Eye (tissue), 1 donor: ENCODE measurements at places on chromosomes 3 and 15.

DNA sequence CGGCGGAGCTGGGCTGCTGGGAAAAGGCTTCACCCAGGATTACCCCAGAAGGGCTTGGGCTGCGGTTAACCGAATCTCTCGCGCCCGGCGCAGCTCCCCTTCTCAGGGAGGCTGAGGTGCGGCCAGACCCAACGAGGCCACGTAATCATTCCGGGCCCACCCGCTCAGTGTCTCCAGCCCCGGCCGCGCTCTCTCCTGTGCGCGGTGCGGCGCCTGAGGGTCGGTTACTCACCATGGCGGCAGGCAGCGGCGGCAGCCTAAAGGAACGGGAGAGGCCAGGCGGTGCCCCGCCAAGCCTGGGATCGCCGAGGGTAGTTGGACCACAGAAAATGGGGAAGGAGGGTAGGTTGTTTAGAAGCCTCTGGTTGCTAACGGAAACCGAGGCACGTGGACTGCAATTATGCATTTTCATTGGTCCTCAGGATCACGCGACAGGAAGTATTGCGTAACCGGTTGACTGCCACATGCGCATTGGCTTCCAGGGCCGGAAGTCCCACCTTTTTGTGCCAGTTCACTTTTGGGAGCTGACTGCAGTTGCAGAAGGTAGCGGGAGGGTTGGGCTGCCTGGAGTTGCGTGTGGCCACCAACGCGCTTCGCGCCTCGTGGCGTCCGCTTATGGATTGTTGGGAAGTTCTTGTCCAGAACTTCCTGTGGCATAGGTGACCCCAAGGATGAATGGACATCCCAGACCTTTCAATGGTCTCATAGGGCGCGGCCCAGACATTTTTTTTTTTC, at the start of gene LZTFL1:
TSS of gene LZTFL1 (minus strand) at position 363 of the 735 bp plus-strand sequence. CDS start at position 235, 128 bp downstream.
- peak; percentile 98 for DNase-seq

DNA sequence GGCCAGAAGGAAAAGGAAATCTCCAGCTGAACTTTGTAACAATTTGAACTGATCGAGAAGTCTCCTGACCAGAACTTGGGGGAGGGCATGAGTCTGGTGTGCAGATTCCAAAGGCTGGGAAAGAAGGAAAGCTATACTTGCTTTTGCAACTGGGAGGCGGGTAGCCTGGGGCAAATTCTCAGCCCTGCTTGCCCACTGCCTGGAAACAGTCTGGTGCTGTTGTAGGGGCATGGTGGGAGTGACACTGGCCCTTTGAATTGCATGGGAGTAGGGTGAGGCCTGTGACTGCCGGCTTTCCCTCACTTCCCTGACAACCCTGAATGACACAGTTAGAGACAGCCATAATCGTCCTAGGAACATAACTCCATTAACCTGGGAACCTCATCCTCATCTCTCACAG, 114.0 kb upstream of the POU1F1 start:
- DNase-seq, result no peak

DNA sequence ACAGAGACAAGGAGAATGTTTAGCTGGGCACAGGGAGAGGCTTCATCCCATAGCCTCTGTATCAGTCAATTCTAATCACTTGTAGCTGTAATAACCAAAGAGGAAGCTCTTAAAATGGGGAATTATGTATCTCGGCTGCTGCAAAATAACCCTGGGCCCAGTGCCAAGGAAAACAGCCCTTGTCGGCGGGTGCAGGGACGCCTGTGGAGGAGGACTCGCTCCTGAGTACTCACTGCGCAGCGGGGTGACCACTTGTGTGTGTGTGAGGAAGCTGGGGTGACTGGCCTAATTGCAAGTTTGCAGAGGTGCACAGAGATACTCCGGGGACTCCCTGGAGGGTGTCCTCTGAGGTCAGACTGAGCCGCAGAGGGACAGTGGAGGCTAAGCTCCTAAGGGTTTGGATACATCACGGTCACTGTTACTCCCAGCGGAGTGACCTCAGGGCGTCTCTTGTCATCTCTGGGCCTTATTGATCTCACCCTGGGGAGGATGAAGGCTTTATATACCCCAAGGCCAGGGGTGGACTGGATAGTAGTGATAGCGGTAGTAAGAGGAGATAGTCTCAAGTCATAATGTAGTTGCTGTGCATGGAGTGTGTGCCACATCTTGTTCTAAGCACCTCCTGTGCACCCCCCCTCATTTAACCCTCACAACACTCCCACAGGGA, 37.2 kb downstream of the SLC6A6 start:
- DNase-seq, result peak; percentile 69

GRCh38 chr3:141950572-141951493, 74.4 kb downstream of the ATP1B3 start:
- no peak for DNase-seq

GRCh38 chr3:57596495-57597126, 533 bp downstream of the ARF4 start:
- no peak for DNase-seq

DNA sequence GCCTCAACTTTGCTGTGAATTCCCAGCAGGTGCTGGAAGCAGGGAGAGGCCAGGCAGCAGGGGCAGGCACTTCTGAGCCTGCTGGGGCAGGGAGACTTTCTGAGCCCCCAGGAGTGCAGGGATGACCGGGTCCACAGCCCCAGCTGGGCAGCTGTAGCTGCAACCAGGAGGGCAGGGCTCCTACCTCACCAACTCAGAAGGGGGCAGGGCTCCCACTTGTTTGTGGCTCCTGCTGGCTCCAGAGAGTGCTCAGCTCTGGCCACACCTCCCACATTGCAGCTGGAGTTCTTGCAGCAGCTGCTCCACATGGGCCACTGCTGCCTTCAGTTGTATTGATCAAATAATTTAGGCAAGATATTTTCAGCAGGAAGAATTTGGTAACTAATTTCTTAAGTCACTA, 812.3 kb downstream of the NSUN3 start:
- DNase-seq, result no peak

DNA sequence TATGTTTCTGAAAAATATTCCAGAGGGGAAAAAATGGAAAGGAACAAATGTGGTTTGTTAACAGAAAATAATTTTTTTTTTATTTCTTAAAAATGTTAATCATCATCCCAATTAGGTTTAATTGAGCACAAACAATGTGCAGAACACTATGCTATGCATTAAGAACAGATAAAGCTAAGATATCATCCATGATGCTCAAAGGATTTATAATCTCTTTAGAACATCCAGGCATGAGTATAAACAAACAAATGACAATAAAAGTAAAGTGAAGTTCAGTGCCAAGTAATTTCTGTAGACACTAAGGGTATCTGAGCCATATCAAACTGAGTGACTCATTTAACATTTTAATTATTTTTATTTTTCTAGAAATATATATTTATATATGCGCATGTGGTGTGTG, 732.2 kb downstream of the NAALADL2 start:
- DNase-seq, result no peak

- no peak for DNase-seq
Observed at GRCh38 chr3:65151666-65152065, 463.9 kb upstream of the ADAMTS9 start.

GRCh38 chr3:61560517-61561373, 626 bp upstream of the PTPRG start:
- DNase-seq, result peak; percentile 96

- no peak for DNase-seq
Observed at GRCh38 chr15:88535100-88535499, 11.4 kb downstream of the DET1 start.

- DNase-seq, result no peak
Observed at GRCh38 chr3:133996996-133997395, 32.7 kb downstream of the SLCO2A1 start.

DNA sequence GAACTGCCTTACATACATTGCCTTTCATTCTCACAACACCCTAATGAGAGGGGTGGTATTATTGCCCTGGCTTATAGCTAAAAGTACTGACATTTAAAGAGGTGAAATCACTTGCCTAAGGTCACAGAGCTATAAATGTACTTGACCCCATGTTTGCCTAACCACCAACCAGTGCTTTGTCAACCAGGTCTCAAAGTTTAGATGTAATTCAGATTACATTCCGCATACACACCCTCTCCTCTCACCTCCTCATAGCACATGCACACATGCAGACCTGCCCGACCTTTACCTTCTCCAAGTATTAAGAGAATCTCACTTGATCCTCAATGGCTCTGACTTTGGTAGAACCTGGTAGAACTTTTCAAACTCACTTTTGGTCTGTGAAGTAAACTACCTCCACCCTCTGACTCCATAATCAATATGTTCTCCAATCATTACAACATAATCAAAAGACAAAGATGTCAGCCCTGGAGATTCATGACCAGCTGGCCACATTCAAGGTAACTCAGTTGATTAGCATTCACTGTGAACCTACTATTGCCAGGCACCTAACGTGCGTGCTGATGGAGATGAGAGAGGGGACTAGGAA, 63.2 kb upstream of the HES1 start:
- DNase-seq, result no peak

GRCh38 chr3:8486936-8487335, 14.7 kb upstream of the LMCD1 start:
- DNase-seq, result no peak

- no peak for DNase-seq
Observed at GRCh38 chr3:160691151-160691550, 14.2 kb downstream of the ARL14 start.

DNA sequence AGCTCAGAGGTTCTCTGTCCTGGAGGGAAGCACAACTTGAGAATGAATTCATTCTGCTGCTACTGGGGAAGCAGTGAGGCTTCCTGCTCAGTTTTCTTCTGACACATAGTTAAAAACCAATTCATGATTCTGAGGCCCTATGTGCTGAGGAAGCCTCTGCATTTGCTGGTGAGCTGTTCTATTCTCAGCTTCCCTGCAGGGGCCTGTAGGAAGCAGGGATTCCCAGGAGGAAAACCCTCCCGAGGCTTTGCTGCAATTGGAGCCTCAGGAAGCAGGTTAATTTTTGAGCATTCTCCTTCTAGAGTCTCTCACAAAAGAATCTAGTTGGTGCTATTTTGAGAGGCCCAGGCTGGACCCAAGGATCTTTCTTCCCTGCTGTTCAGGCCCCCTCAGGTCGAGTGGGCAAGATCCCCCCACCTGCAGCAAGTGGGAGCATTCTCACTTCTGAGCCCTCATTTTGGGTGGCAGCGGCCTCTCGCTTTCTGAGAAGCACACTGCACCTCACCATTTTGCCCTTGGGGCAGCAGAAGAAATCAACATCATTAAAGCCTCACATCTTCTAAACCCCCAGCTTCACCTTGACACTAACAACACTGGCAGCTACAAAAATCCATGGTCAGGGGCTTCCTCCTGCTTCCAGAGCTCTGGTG, 197.5 kb upstream of the TSC22D2 start:
- no peak for DNase-seq

DNA sequence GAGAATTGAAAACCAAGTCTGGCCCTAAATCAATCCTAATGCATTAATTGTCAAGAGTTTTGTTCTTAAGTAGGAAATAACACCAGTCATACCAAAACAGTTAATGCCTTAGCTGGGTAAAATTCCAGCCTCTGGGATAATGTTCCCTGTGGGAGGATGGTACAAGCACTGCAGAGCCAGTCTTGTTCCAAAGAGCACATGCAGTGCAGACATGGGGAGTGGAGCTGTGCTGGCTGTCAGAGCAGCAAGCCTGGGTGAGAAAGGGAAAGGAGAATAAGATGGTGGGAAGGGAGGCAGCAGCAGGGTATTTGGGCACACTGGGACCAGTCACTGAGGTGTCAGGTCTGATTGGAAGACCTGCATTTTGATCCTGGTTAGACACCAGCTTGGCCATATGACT, 12.1 kb downstream of the ALAS1 start:
- DNase-seq, result no peak

DNA sequence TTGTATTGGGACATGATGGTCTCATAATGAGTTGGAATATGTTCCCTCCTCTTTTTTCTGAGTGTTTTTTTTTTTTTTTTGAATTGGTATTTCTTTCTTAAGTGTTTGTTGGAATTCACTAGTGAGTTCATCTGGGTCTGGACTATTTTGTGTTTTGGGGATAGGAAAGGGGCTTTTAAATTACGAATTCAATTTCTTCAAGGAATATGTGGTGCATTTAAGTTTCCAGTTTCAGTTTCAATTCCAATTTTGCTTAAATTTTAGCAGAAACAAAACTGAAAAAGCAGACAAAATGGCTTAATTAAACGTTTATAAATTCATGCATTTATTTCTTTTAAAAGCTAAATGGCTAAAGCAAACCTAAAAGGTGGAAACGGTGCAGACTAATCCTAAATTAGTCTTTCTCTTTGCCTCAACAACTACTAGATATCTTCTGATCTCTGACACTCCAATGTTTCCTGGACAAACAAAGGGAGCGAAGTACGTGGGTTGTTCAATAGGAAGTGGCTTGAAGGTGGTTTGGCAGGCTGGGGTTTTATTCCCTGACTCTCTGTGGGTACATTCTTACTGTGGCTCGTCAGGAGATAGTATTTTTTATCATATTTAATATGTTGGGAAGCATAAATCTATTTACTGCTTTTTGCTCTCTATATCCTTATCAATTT, 50.0 kb upstream of the CORO2B start:
- no peak for DNase-seq

DNA sequence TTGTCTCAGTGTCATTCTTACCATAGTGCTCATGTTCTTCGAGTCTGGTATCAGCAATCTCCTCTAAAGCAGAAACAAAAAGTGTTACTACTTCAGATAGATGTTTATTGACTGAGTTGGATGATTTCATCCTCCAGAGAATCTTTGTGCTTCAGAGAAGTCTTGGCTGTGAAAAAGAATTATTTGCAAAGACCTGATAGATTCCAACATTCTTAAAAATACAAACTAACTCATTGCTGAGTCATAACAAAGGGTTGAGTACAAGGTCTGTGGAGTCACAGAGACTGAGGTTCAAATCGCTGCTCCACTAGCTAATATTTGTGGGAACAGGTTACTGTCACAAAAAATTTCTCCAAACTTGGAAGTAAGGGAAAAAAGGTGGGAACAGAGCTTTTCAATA, 9.0 kb upstream of the STRIT1 start:
- DNase-seq, result no peak

GRCh38 chr3:126147147-126147931, 33.0 kb downstream of the ALDH1L1 start:
- no peak for DNase-seq

GRCh38 chr3:34207002-34207401, 408.6 kb downstream of the PDCD6IP start:
- no peak for DNase-seq

GRCh38 chr3:38560996-38561717, 65.0 kb downstream of the EXOG start:
- DNase-seq, result no peak

- no peak for DNase-seq
Observed at GRCh38 chr3:20125897-20126296, 60.1 kb downstream of the SGO1 start.

GRCh38 chr3:5010706-5011554, 31.7 kb downstream of the BHLHE40 start:
- DNase-seq, result no peak

GRCh38 chr3:139472380-139473010, 3.8 kb downstream of the RBP2 start:
- DNase-seq, result no peak

DNA sequence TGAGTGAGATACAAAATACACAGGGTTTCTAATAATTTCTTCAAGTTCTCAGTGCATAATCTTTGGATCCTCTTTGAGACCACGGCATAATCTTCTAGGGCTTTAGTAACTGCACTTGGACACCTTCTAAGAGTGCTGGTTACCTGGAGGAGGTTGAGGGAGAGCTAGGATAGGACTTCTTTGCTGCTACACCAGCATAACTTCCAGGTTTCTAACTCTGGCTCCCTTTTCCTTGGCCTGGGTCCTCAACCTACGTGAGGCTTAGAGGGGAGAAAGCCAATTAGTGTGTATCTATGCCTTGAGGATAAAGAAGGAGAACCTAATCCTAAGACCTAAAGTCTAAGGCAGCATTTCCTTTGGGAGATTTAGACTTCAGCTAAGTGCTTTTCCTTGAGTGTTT, 184.8 kb downstream of the LSAMP start:
- no peak for DNase-seq

- DNase-seq, result no peak
Observed at GRCh38 chr3:141915016-141915415, 38.6 kb downstream of the ATP1B3 start.
